ENCODE measurements at places on chromosomes 6 and 20.

GRCh38 chr6:166578536-166579236, 7.8 kb downstream of the RAMACL start:
- DNase-seq = no peak

- no peak for DNase-seq
Observed at GRCh38 chr6:139254196-139254595, 37.6 kb downstream of the TXLNB start.

DNA sequence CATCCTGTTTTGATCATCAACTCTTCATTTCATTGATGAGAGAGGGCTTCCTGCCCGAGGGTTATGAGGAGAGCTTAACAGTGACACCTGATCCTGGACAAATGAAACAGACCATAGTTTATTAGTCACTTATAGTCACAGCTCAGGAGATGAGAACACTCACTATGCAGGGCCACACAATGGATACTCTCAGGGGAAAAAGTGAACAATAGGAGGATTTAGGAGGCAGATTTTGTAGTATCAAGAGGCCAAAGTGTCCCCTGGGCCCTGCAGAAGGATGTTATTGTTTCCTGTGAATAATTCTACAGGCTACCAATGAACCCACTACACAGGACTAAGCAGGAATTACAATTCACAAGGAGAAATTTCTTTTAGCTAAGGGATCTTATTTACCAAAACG, 772.8 kb upstream of the MAN1A1 start:
- DNase-seq = no peak

DNA sequence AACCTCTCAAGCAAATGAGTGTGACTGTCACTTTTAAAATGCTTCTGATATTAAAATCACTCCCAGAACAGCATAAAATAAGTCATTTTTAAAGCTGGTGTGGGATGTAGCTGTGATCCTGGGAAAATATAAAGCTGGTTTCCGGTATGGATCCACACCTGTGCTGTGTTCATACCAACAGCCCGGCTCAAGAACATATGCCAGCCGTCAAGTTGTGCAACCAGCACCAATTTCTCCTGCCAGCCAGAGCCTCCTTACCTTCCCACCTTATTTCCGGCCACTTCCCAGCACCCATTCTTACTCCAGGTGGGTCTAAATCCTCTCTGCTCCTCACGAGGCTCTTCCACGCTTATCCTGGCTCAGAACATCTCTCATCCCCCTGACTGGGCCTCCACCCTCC, 50.9 kb upstream of the RPS6KA2 start:
- no peak for DNase-seq

Measured in DND-41 (cell line).